Brain pericyte (primary cell): ENCODE measurements at places on chromosomes 11 and 22.

DNA sequence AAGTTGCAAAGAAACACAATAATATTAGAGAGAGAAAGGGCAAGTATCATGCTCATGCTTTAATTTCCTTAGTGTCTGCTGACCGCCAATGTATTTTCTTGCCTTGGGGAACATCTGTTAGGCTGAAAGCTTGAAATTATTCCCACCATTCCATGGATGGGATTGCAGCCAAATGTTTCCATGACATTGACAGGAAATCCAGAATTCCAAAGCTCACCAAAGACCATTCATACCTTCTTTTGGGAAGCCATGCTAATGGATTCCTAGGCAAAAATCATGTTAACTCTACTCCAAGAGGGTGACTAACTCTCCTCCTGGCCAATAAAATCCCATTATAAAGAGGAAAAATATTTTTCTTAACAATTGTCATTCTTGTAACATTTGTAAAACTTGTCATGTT, 661.4 kb upstream of the FAT3 start:
- no peak for DNase-seq

DNA sequence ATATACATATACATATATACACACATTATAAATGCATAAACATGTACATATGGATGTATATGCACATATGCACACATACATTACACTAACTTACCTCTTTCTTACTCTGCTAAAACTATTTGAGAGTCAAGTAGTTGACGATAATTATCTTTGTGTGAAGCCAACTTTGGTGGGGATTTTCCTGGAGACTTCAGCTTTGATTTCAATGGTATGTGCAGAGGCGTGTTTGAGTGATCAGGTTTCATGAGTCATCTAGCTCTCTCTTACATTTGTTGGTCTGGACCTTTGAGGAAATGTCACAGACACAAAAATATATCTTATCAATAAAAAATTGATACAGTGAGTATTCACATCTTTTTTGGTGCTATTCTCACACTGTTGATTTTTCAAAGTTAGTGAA, 769.1 kb upstream of the LUZP2 start:
- no peak for DNase-seq

GRCh38 chr22:27720860-27721259, 80.7 kb downstream of the MN1 start:
- no peak for DNase-seq

DNA sequence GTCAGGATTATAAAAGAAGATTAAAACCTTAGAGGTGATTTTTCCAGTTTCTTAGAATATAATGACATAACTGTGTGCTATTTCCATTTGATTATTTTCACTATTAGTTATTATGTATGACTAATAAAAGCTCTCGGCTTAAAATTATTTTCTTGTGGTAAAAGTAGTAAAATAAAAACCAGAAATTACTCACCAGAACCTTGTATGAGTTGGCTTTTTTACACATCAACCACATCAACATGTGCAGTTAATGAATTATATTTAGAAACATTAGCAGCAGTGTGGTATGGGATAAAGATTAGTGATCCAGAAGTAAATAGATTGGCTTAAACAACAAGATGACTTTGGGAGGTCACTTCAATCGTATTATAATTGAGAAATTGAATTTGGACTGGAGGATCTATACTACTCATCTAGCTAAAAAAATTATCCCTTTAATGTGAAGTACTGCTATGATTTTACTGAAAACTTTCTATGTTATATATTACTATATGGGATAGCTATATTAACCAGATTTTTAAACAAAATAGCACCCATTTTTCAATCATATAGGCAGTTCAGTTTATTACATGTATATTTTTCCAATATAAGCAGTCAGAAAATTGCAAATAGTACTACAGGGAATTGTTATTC, 2.8 kb upstream of the BCO2 start:
- no peak for DNase-seq

DNA sequence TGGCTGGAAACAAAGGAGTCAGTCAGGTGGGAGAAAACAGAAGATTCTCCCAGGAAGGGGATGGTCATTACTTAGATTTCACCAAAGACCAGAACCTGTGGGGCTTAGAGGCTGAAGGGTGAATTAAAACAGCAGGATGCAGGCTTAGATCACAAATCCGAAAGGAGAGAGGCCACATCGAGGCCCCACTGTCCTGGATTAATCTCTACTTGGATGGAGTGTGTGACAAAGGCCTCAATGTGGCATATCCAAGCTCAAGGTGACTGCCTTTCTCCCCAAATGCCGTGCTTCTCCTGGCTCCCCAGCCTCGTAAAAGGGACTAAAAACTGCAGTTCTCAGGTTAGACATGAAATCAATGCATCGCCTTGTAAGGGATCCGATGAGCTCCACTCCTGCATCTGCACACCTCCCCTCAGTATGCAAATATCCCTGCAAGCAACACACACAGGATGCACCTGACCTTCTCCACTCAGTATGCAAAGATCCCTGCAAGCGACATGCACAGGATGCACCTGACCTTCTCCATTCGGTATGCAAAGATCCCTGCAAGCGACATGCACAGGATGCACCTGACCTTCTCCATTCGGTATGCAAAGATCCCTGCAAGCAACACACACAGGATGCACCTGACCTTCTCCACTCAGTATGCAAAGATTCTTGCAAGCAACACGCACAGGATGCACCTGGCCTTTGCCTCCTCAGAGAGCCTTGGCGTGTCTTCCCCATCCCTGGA, 447.4 kb downstream of the BRD1 start:
- DNase-seq: no peak

- no peak for DNase-seq
Measured at GRCh38 chr11:88427719-88428118, 90.2 kb upstream of the CTSC start.

DNA sequence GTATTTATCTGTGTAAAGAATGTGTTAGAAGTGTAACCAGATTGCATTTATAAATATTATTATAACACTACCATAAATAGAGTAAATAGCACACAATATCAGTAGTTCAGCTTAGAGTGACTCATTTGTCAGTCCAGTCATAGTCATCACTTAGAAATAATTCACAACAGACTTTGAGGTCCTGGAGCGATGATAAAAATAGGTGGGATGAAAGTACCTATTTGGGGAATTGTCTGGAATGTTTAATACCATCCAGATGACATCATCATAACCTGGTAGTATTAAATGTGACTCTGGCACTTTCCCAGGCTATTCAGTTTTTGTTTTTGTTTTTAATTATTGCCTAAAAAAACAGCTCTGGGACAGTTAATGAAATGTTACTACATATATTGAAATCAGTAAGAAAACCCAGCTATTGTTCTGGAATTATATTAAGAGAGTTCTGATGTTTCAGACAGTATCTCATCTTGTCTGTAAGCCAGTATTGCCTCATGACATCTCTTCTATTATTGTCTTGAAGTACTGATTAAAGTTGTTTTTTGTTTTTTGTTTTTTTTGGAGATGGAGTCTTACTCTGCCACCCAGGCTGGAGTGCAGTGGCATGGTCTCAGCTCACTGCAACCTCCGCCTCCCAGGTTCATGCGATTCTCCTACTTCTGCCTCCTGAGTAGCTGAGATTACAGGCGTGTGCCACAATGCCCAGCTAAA, 74.8 kb downstream of the SIK2 start:
- no peak for DNase-seq

DNA sequence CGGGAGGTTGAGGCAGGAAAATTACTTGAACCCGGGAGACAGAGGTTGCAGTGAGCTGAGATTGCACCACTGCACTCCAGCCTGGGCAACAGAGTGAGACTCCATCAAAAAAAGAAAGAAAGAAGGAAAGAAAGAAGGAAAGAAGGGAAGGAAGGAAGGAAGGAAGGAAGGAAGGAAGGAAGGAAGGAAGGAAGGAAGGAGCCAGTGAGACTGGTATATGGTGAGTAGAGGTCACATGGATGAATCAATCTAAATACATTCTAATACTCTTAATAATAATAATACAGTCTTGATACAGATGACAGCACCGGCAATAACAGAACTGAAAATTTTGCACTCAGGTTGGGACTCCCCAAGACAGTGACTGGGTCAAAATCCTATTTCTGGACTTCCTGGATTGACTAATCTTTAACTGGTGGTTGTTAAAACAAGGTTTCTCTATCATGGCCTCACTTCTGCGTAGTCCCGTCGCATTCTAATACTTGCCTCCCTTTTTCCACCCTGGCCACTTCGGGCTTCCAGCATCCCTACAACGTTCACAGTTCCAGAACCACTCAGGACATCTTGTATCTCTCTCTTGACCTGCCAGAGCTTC, 53.5 kb upstream of the EIF3M start:
- no peak for DNase-seq

- DNase-seq: no peak
Measured at GRCh38 chr11:17076517-17077239, 789 bp downstream of the RPS13 start.
